ENCODE measurements at places on chromosomes 3 and 15.

- no peak for DNase-seq
Measured at GRCh38 chr3:121661376-121661775, 673 bp upstream of the HCLS1 start.

DNA sequence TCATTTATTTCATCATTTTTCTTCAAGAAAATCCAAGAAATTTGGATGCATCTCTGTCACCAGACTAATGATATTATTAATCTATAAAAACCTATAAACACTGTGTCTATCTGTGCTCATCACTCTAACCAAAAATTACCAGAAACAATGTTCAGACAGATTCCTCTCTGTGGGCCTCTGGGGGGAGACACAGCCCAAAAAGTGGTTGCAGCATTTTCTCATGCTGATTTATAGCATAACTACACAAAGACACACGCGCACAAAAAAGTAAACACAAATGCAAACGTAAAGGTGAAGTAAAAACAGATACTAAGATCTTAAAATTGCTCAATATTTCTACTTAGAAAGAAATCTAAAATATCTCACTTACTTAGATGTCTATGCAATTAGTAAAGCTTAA lies 976.0 kb downstream of the GBE1 start:
- DNase-seq: no peak

GRCh38 chr3:175590745-175591144 lies 731.6 kb downstream of the NAALADL2 start:
- DNase-seq: no peak

DNA sequence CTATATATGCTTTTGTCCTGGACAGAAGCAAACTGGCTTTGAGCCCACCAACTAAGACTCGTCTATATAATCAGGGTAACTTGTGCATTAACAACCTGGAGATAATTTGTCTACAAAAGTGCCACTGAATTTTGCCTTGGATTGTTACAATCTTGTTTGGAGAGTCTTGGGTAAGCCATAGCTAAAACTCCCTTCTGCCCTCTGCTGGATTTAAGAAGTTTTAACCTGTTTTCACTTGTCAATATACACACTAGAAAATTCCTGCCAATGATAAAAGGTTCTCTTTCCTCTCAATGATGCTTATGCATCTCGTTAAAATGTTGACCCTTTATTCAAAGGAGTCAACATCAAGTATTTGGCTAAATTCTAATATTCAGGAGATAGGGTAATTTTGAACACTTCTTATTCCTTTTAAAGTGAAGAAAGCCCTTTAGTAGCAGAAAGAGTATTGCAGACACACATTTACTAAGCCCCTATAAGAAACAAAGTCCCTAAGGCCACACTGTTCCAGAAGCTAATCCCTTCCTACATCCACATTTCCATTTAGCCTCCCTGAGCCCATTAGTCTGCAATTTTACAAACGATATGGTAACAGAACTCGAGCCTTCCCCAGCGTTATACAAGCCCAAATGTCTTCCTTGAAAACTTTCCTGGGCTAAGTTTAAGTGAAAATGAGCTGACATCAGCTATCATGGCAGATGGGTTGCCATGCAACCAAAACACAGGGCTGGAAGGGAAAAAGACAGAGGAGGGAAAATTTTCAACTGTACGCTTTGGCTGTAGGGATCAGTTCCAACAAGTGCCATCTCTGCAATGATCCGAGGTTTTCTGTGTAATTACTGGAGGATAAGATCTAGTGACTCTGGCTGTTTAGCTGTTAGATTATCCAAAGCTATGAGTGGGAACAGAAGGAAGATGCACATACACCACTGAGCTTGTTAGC lies 75.9 kb upstream of the FGF12 start:
- no peak for DNase-seq

- no peak for DNase-seq
Measured at GRCh38 chr3:32241100-32241499, 2.6 kb downstream of the CMTM8 start.

- no peak for DNase-seq
Measured at GRCh38 chr15:48800811-48801455, 9.9 kb downstream of the CEP152 start.

DNA sequence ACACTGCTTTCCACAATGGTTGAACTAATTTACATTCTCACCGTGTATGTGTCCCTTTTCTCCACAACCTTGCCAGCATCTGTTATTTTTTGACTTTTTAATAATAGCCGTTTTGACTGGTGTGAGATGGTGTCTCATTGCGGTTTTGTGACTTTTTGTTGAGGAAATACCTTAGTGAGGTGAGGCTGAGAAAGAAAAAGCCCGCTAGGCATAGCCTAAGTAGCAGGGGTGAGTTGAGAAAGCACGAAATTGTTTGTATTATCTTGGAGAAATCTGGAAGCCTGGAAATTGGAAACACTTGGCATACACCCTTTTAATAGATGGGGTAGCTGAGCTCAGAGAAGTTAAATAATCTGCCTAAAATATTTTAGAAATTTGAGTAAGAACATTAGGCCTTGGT lies 61.5 kb upstream of the CFAP161 start:
- DNase-seq: no peak

- DNase-seq: no peak
Measured at GRCh38 chr3:32374788-32375595, 16.7 kb upstream of the CMTM7 start.

DNA sequence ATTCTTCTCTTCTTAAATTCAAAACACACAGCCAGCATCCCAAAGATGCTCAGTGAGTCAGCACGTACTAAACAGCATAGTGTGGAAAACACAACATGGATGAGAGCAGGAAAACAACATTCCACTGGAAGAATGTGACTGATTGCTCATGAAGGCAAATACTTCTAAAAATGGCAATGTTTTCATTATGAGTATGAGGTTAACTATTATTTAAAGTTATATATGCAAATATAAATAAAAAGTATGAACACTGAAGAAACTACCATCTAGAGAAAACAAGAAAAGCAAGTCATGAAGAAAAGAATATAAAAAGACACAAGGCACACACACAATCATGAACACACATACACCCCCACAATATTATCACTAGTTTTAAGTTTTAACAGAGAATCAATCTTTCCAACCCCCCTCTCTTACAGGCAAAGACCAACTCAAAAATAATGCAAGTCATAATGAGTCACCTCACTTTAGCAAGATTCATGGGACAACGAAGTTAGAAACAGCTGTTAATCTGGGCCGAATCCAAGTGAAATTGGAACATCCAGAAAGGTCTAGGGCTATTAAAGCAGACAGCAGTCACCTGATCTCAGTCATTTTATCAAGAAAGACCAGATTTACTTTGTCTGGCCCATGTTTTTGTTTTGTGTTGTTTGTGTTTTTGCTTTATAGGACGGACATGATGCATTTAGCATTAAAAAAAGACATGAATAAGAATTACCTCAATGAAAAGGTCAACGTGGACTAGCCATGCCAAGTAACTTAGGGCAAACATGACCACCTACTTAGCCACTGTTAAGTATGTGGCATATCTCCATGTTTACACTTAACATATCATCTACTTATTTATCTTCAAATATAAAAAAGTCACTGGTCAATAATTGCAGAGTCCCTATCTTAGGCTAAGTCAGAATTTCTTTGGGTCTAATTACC lies 18.1 kb downstream of the GBE1 start:
- DNase-seq: peak; percentile 93

- no peak for DNase-seq
Measured at GRCh38 chr3:172746475-172746874, 4.1 kb upstream of the ECT2 start.

GRCh38 chr3:139388821-139389551 lies 461 bp downstream of the COPB2 start:
- no peak for DNase-seq

- no peak for DNase-seq
Measured at GRCh38 chr15:76935620-76936019, 4.1 kb downstream of the RCN2 start.

DNA sequence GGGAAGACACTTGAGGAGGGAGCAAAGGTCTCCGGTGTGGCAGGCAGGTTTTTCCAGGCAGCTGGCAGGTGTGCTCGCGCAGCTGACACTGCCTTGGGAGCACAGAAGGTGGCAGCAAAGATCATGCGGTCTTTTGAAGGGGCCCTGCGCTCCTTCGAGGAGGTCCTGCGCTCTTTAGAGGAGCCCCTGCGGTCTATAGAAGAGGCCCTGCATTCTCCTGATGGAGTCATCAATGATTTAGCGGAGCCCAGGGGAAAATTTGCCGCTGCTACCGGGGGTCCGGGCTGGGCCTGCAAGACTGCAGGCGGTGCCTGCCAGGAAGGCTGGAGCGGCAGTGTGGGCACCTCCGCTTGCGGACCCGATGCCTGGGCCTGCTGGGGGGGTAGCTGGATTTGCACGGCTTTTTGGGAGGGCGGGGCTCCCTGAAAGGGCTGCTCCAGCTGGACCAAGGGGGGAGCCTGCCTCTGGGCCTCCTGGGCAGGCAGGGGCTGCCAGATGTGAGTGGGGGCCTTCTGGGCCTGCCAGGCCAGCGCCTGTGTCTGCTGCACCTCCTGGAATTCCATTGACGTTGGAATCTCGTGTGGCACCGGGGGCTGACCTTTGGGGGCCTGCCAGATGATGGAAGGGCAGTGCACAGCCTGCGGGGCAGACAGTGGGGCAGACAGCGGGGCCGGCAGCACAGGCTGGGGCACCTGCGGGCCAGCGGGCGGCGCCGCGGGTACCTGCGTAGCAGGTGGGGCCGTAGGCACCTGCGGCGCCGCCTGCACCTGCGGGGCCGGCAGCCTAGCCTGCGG lies 2.1 kb downstream of the MAGEL2 start:
- DNase-seq: no peak

- DNase-seq: no peak
Measured at GRCh38 chr3:168803536-168803935, 707.8 kb upstream of the GOLIM4 start.

- no peak for DNase-seq
Measured at GRCh38 chr15:44282101-44282500, 6.4 kb upstream of the GOLM2 start.

- DNase-seq: no peak
Measured at GRCh38 chr3:184399410-184399809, 19.6 kb downstream of the CHRD start.

DNA sequence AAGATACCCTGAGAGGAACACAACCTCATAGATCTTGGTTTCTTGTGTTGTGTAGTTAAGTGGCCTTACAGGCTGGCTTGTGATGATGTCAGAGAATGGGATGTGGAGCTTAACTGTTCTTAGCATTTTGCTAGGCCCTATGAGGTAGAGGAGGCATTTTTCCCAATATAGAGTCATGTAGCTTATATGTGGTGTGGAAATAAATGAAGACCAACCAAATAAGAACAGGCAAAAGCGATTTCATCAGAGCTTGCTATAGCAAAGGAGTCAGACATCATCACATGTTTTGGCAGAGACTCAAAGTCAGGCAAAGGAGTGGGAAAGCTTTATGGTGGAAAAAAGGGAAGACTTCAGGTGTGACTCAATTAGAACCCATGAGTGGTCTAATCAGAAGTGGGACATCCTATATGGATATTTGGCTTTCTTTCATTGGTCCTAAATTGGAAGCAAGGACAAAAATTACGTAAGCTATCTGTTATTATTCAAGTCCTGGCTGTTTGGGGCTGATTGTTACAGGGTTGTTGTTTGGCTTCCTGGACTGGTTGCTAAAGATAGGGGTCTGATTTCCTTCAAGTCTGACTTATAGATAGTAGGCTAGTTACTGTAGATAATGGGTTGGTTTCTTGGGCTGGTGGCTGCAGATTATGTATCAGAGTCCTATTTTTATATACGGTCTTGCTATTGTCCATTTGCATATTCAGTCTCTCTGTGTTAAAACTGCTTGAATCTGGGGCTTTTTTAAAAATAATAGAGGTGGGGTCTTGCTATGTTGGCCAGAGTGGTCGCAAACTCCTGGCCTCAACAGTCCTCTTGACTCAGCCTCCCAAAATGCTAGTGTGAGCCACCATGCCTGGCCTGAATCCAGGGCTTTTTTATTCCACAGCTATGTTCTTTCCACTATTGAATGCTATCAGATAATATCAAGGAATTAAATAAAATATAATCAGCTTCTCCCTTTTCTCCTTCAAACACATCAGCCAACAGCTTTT lies 30.3 kb upstream of the SETD2 start:
- DNase-seq: no peak

GRCh38 chr3:115301364-115301860 lies 154.3 kb upstream of the ZBTB20 start:
- no peak for DNase-seq

DNA sequence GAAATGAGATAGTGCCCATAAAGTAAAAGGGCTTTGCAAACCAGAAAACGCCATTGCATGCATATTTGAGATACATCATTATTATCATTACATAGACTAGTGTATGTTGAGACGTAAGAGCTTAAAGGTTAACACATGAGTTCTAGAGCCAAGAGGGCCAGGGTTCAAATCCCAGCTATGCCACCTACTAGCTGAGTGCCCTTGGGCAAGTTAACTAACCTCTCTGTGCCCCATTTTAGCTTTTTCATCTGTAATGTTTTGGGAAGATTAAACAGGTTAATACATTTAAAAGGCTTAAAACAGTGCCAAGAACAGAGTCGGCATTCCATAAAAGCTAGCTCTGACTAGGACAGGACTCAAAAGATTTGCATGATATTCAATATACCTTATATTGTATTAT lies 22.8 kb downstream of the IQSEC1 start:
- DNase-seq: no peak

DNA sequence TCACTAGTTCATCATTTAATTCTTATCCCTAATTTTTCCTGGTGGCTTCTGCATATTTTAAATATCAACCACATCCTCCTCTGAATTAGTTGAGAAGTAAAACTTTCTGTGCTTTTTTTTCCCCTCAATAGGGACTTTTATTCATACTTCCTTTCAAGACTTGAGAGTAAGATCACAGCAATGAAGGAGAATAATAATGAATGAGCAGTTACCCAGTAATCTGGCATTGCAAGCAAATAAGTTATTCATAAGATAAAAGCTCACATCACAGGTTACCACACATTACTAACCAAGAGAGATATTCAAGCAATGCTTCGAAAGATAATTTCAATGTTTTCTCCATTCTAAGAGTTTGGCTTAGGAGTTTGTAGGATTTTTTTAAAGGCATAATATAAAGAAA lies 50.3 kb downstream of the BTLA start:
- DNase-seq: no peak

DNA sequence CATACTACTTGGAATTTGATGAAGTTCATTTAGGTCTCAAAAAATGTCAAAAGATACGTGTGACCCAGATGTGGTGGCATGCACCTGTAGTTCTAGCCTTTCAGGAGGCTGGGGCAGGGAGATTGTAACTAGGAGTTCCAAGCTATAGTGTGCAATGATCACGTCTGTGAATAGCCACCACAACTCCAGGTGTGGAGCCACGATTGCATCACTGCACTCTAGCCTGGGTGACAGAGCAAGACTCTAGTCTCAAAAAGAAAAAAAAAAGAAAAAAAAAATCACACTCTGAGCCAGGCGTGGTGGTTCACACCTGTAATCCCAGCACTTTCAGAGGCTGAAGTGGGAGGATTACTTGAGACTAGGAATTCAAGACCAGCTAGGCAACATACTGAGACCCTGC lies 14.2 kb downstream of the MAP4 start:
- no peak for DNase-seq

GRCh38 chr3:10582733-10583132 lies 77.3 kb upstream of the ATP2B2 start:
- DNase-seq: no peak

GRCh38 chr3:185586686-185587039 lies 568 bp downstream of the SENP2 start:
- DNase-seq: no peak

GRCh38 chr3:177337541-177338331 lies 140.5 kb upstream of the TBL1XR1 start:
- DNase-seq: no peak

GRCh38 chr3:82643948-82644347 lies 882.5 kb upstream of the GBE1 start:
- no peak for DNase-seq

Measured in esophagus muscularis mucosa (tissue), 4 donors.